SK-N-SH (cell line): ENCODE measurements at places on chromosomes 3 and 15. TPM values are rescaled to one million over a fixed set of nuclear protein-coding genes. Genes with fewer than 3 reads are reported as not detected.

DNA sequence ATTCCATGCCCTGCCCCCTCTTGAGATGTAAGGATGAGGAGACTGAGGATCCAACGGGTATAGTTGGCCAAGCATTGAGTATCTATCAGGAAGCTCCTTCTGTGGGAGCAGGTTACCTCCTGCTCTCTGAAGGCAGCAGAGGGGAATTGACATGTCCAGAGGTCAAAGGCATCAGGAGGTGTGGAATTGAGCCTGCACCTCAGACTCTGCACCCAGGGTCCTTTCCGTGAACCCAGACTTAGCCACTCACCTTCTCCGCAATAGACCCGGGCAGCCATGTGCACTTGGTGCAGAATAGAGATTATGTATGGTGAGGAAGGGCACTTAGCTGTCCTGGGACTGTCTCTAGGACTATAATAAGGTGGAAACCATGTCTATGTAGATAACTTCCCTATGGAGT lies 399.0 kb upstream of the TPM1 start:
- no peak for DNase-seq
- no peaks in the 10 kb centered on the region for H3K36me3 ChIP-seq
- no peak overlapping the region for H3K27ac ChIP-seq
- no peak overlapping the region for H3K4me3 ChIP-seq

DNA sequence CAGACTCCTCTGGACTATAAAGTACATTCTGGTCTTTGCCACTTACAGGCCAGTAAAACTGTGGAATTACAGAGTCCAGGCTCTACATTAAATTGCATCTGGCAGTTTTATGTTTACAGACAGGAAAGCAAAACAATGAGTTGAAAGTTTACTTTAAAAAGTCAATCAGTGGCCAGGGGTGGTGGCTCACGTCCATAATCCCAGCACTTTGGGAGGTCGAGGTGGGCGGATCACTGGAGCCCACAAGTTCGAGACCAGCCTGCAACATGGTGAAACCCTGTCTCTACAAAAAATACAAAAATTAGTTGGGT lies 53.8 kb downstream of the TM4SF4 start:
- peaks cover 14% of the 10 kb centered on the region for H3K4me1 ChIP-seq
- peaks cover 8% of the 10 kb centered on the region; the same call in 1 of the 2 replicates for H3K36me3 ChIP-seq
- no peak for DNase-seq
- no peaks in the 10 kb centered on the region for H3K27me3 ChIP-seq
- no peak overlapping the region for H3K27ac ChIP-seq
- H3K4me3 ChIP-seq = no peak overlapping the region

DNA sequence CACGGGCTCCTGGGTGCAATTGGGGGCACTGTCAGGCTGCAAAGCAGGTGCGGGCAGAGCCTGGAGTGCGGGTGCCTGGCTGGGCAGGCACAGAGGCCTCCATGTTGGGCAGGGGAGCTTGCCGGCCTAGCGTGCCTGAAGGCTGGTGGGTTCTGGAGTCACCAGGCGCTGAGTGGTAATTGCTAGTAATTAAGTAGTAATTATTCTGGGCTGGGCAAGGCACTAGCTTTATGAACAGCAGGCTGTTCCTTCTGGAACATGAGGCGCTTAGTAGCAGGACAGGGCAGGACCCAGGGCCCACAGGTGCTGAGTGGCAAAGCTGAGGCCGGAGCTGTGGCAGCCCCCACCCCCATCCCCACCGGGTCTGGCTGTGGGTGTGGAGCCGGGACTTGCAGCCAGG lies 25.3 kb downstream of the PLXNA1 start:
- H3K4me3 ChIP-seq = no peak overlapping the region
- H3K4me1 ChIP-seq = peaks cover 52% of the 10 kb centered on the region; the same call in 1 of the 2 replicates
- H3K36me3 ChIP-seq = peaks cover 29% of the 10 kb centered on the region; the same call in 1 of the 2 replicates
- H3K27ac ChIP-seq = no peak overlapping the region

GRCh38 chr3:98328933-98329332 lies 24.7 kb upstream of the OR5K4 start:
- H3K27me3 ChIP-seq = peaks cover 4% of the 10 kb centered on the region; the same call in 1 of the 2 replicates
- no peak for DNase-seq
- no peaks in the 10 kb centered on the region for H3K36me3 ChIP-seq
- H3K4me1 ChIP-seq = no peaks in the 10 kb centered on the region
- H3K27ac ChIP-seq = no peak overlapping the region
- H3K4me3 ChIP-seq = no peak overlapping the region

DNA sequence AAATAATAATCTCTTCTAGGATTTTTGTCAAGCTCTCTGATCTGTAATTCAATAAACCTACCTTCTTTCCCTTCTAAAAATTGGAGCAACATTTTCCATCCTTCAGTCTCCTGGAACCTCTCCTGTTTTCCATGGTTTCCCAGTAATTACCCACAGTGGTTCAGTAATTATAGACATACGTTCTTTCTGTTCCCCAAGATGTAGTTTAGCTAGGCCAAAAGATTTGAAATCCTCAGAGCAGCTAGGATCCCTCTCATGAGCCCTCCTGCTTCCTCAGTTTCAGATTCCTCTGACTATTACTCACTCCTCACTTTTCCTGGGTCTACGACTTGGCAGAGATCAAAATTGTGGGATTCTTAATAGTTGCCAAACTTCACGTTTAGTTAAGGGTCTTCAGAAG lies 76.9 kb upstream of the IGSF10 start:
- no peaks in the 10 kb centered on the region for H3K36me3 ChIP-seq
- DNase-seq = no peak
- no peak overlapping the region for H3K27ac ChIP-seq
- H3K27me3 ChIP-seq = no peaks in the 10 kb centered on the region
- H3K4me1 ChIP-seq = peaks cover 15% of the 10 kb centered on the region; the same call in 1 of the 2 replicates

ADAMTS17 gene
- polyA plus RNA-seq = not detected in 2 replicates

CCR3 gene
- not detected in 2 replicates for polyA plus RNA-seq
